ENCODE measurements at places on chromosomes 2 and 18. TPM values are rescaled to one million over a fixed set of nuclear protein-coding genes. Genes with fewer than 3 reads are reported as not detected.

Gene KCNIP3
- total RNA-seq = 35.1 TPM

Gene DSG1
- total RNA-seq = not detected

Gene STEAP3
- total RNA-seq = 5.5 TPM

Gene EVA1A
- total RNA-seq = not detected

Gene SULT1C3
- not detected for total RNA-seq

Gene ARHGAP25
- total RNA-seq = 4.3 TPM

Gene TAF4B
- total RNA-seq = 15.0 TPM

Gene SERPINB10
- total RNA-seq = not detected

Gene NEMP2
- total RNA-seq = 2.1 TPM

Gene SOX11
- total RNA-seq = not detected

Gene CDH19
- 457 TPM for total RNA-seq

Gene CCDC121
- total RNA-seq = 5.2 TPM

Gene GPR45
- total RNA-seq = not detected

Gene EEF1B2
- 300 TPM for total RNA-seq

Gene DSEL
- 19.6 TPM for total RNA-seq
